Cortex of kidney (tissue), 1 donor: ENCODE measurements at places on chromosomes 5 and 9.

DNA sequence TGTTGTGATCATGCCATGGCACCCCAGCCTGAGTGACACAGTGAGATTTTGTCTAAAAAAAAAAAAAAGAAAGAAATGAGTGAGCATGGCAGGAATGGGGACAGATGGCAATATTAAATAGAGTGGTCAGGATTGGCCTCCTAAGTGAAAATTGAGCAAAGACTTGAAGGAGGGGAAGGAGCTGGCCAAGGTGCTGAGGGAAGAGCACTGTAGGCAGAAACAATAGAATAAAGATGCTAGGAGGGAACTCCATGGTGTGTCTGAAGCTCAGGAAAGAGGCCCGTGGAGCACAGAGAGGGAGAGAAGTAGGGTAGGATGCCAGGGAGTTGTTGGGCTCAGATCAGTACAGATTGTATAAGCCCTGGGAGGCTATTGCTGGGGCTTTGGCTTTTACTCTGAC is 64.4 kb upstream of the PCAT7 start:
- no peak for DNase-seq

GRCh38 chr9:98993570-98993945 is 49.9 kb downstream of the COL15A1 start:
- DNase-seq: no peak

GRCh38 chr5:38467353-38468040 is 88.9 kb downstream of the LIFR start:
- DNase-seq: no peak

- DNase-seq: no peak
Measured at GRCh38 chr5:35971186-35971877, 19.9 kb downstream of the UGT3A1 start.

DNA sequence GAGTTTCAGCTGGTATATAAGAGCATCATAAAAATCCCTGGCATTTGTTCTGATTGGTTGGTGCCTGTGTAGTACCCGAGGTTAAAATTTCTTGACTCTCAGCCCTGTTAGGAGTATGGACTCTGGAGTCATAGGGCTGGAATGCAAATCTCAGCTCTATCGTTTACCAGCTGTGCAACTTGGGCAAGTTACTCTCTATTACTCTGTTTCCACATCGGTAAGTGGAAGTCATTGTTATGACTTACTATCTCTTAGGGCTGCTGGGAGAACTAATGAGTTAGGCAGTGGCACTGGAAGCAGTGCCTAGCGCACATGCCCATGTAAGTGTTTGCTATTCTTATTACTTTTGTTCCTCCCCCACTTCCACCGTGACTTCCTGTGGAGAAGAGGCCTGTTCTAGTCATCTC is 141.6 kb downstream of the BOD1 start:
- no peak for DNase-seq

DNA sequence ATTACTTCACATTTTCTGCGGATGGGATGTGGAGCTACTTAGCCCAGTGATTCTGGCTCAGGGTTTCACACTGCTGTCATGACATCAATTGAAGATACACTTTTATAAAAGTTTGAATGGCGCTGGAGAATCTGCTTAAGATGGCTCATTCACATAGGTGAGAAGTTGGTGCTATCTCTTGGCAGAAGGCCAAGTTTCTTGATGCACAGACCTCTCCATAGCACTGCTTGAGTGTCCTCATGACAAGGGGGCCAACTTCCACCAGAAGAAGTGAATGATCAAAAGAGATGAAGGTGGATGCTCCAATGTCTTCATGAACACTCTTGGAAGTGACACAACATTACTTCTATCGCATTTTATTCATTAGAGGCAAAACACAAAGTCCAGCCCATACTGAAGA is 403.7 kb upstream of the CCNG1 start:
- DNase-seq: no peak

GRCh38 chr9:32500768-32501167 is 25.2 kb downstream of the RIGI start:
- DNase-seq: no peak

GRCh38 chr5:113917997-113918396 is 404.5 kb downstream of the YTHDC2 start:
- no peak for DNase-seq

DNA sequence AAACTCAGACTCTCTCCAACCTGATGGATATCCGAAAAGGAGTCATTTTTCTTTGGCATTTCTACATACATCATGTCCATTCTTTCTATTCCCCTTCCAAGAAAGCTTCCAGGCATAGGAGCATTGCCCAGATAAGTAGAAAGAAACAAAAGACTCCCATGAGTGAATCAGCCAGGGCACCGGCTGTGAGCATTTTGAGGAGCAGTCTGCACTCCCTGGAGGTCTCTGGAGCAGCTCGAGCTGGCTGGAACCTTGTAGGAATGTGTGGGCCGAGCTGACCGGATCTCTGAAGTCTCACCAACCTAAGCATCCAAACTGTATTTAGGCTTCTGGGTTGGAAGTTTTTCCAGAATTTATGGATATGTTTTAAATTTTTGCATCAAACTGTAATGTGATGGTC is 161.4 kb upstream of the TRPC7 start:
- no peak for DNase-seq

DNA sequence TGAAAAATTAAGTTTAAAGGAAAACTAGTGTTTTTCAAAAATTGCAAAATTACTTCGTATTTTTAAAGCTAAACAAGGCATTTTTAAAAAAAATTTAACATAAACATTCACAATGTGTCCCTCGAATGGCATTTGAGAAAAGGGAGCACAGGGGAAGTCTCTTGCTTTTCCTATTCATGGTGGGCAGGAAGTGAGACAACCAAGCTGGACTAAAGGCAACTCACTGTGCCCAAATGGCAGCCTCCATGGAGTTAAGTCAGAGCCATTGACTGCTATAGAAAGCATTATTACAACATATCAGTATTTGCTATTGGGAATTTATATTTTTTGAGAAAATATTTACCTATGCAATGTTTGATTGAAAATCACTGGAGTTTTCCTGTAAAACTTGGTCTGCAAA is 8.3 kb downstream of the HNRNPH1 start:
- no peak for DNase-seq

DNA sequence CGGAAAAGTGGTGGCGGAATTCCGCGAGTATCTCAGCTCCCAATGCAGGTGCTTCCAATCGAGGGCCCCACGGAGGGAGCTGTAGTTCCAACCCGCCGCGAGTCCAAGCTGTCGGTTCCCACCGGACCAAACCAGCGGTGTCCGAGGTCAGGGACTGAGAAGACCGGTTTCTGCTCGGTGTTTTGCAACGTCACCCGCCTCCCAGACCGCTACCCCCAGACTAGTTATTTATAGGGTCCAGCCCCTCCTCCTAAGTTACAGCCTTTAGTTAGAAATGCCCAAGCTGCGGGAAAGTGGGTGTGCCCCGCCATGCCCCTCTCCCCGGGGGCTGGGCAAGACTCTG is 677 bp upstream of the MYORG start:
- no peak for DNase-seq

- no peak for DNase-seq
Measured at GRCh38 chr9:12652973-12653372, 40.2 kb upstream of the TYRP1 start.

DNA sequence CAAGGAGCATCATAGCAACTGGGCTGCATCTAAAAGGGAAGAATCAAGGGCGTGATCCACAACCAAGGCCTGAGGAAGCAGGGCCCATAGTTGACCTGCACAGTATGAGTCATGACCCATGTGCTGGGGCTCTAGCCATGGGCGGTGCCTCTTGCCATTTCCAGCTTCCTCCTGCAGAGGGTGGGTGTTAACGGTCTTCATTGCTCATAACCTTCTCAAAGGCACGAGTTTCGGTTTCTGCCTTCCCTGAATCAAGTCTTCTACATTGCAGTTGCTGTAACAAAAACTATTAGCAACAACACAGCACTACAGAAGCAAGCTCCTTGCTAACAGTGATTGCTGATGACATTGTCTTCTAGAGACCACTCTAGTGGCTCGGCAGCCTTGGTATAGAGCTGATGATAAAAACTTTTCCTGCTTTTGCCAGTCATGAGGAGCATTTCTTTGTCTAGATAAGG is 66.9 kb downstream of the CTSL start:
- DNase-seq: no peak

DNA sequence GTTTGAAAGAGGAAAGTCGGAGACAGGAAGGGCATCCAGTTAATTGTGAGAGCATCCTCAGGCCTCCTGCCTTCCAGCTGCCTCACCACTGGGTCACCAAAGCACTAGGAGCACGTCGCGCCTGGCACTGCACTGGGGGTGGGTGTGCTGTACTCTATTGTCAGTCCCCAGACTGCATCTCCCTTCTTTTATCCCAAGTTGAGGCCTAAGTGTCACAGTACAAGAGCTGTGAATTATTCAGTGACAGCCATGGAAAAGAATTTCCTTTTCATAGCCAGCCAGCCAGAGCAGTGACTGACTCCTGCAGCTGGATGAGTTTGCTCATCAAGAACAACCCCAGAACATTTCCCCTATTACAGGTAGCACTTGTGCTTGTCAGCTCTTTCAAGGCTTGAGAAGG is 16.3 kb downstream of the CLTA start:
- DNase-seq: no peak

DNA sequence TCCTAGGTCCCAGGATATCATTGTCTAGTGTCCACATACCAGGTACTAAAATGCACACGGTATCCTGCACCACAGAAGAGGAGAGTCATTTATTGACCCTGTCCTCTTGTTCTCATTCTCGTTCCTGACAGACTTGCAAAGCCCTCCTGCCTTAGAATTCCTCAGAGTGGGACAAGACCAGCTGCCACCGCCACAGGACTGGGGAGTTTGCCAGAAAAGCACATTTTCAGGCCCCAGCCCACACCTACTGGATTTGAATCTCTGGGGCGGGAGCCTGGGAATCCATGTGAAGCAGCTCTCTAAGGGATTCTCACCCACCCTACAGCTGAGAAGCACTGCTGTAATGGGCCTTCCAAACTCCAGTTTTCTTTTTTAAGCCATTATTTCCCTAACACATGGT is 68.0 kb upstream of the FANCC start:
- no peak for DNase-seq

DNA sequence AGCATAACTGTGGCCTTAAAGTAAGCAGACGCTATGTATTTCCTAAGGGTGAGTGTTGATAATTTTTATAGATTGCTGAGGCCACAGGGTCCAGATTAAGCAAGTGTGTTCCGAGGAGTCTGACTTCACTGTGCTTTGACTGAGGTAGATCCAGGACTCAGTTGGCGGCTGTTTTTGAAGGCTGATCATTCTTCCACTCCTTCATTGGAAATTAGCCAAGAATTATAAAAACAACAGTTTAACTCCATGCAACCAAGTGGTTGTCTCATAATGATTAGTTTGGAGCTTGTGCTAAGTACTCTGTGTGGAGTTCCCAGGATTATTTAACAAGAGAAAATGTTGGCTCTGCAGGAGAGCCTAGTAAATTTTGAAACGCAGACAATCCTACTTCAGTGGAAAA is 19.1 kb downstream of the IQGAP2 start:
- DNase-seq: no peak

GRCh38 chr5:65394087-65394486 is 87.6 kb downstream of the ADAMTS6 start:
- no peak for DNase-seq
